Endothelial cell (in vitro differentiated cells): ENCODE measurements at places on chromosomes 12 and 14.

DNA sequence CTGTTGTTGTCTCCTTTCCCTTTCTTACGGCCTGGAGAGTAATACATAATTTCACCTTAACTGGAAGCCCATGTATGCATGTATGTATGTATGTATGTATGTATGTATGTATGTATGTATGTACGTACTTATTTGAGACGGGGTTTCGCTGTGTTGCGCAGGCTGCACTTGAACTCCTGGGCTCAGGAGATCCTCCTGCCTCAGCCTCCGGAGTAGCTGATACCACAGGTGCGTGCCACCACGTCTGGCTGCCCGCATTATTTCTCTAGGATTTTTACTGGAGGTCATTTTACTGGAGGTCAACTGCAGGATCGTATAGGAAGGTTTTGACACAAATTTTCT is 644 bp upstream of the OS9 start:
- no peak for DNase-seq

- DNase-seq: no peak
These were observed 54.8 kb downstream of the WNK1 start for GRCh38 chr12:807041-807735.

DNA sequence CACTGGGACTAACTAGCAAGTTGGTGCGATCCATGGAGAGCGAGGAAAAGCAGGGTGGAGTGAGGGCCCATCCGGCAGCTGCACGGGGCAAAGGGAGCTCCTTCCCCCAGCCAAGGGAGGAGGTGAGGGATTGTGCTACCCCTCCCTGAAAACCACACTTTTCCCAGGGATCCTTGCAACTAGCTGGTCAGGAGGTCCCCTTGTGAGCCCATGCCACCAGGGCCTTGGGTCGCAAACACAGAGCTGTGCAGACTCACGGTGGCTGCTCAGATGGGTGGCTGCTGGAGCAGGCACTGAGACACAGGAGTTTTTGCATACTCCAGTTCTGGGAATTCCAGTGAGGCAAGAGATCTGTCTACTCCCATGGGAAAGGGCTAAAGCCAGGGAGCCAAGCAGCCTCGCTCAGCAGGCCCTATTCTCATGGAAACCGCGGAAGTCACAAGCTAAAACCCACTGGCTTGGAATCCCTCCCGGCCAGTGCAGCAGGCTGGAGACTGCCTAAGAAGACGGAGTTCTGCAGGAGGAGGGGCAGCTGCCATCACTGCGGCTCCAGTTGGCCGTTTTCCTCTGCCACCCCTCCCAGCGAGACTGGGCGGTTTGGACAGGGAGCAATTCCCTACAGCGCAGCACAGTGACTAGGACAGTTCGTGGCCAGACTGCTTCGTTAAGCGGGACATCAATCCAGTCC is 10.9 kb upstream of the ZNF705A start:
- no peak for DNase-seq

- no peak for DNase-seq
These were observed at the start of gene TMEM132D for GRCh38 chr12:129903956-129904829. TSS of gene TMEM132D (minus strand) at chr12:129904025.

- DNase-seq: no peak
These were observed 2.3 kb downstream of the LRRC74A start for GRCh38 chr14:76828339-76829012.

GRCh38 chr14:32622742-32623141 is 293.6 kb downstream of the AKAP6 start:
- no peak for DNase-seq

DNA sequence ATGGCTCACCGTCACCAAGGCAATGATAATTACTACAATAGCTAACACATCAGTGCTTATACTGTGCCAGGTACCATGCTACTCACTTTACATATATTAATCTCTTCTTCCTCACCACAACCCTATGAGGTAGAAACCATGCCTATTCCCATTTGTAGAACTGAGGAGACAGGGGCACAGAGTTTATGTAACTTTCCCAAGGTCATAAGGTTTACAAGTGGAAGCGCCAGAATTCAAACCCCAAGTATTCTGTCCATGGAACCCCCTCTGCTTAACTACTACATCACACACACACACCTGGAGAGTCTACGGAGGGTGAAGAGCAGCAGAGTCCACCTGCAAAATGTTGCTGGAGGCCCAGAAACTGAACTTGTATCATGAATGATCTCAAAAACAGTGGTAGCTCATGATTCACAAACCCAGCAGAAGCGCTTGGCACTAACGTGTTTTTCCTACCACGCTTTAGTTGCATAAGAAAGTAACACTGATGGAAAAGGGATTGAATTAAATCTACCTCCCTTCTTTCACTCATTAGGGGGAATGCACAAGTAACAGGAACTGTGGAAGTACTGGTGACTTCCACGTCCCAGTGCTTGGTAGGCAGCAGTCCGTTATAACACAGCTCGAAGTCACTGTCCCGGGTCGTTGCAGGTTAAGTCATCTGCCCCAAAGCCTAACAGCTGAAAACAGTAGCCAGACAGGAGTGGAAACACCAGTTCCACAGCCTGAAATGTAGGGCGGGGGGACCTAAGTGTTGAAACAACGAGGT is 2.0 kb downstream of the ITPR2 start:
- DNase-seq: peak; percentile 13

DNA sequence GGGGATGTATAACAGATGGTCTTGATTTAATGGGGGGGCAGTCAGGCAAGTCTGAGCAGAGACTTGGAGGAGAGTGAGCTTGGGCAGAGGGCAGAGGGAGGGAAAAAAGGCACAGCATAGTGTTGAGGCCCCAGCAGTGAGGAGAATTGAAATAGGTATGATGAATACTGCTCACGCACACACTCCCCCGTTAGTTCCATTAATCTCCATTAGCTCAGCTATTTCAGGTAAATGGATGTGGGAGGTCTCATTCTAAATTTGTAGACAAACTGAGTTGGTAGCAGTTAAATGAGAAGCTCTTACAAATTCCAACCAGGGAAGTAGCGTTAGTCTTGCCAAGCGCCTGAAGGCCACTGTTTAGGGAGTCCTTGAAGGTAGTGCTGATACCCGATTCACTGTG is 66.7 kb upstream of the STON2 start:
- DNase-seq: no peak

GRCh38 chr14:85471744-85472143 is 58.2 kb upstream of the FLRT2 start:
- DNase-seq: no peak

DNA sequence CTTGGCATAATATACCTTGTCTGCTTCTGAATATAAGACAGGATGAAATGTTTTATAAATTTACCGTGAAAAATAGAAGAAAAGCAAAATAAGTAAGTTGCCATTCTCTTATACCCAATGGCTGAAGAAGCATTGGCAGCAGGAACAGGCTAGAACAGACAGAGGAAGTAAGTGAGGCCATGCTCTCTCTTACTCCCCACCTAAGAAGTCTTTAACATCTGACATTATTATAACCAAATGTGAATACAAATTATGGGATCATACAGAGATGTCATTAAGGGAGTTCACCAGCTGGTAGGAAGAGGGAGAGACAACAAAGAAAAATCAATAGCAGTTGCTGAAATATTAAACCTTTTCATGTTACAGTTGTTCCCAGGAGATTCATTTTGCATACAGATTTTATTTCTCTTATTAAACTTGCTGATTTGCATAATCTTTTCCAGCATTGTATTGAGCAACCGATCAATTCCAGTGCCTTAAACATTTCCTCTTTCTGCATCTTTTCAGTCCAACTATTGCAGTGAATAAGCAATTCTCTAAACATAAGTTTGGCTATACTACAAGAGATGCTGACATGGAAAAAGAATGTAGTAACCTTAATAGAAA is 270.6 kb downstream of the SLC6A15 start:
- no peak for DNase-seq

DNA sequence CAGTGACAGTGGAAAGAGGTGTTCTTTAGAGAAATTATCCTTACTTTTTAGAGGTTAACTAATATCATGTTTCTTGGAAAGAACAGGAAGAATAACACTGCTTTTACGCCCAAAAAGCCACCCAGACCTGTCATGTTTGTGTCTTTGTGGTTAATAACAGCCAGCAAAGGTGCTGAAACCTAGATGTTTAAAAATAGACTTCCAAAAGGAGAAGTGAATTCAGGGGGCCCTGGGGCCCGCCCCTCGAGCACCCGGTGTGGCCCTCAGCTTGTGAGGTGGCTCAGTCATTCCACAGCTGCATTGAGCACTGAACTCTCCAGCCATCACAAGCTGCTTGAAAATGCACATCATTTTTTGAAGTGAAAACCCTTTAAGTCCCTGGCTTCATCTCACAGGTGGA is 20.8 kb upstream of the AMN start:
- DNase-seq: no peak

- no peak for DNase-seq
These were observed 653.9 kb upstream of the TMEM132C start for GRCh38 chr12:127613056-127613455.

DNA sequence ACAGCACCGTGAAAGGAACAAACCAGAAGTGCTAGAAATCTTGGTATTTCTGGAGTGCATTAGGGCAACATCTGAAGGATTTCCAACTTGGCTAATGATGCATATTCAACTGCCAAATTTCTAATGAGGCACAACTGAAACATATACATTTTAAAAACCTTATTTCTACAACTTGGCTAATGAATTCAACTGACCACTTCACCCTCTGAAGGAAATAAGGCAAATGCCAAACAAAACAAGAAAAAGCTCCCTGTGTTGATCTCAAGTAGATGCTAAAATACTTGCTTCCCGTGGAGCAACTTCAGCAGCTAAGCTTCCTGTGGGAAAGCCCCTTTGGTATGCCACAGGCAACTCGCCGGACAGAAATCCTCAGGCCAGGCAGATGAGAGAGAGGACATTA is 167.1 kb downstream of the TTC7B start:
- DNase-seq: no peak

GRCh38 chr12:53287741-53288216 is 7.6 kb upstream of the PFDN5 start:
- DNase-seq: peak; percentile 79

DNA sequence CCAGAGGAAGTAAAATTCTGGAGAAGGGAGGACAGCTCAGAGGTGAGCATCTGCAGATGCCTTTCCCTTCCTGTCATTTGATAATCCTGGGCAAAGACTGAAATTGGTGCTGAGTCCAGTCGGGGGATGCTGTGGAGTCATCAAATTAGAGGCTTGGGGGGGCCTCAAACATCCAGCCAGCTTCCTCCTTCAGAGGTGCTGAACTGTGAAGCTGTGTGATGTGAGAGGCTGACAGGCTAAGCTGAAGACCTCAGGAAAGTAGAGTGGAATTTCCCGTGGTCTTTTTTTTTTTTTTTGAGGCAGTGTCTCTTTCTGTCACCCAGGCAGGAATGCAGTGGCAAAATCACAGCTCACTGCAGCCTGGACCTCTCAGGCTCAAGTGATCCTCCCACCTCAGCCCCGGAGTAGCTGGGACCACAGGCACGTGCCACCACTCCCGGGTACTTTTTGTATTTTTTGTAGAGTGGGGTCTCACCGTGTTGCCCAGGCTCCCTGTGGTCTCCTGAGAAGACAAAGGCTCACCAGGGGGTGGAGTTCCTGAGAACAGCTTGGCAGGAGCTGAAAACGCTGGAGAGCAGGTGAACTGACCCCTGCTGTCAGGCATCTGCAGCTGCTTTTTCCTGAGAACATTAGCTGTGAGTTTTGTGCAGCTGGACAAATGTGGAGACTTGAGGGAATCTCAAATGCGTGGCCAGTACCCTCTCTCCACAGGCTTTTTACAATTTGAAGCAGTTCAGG is 6.1 kb upstream of the TCL1B start:
- DNase-seq: no peak

DNA sequence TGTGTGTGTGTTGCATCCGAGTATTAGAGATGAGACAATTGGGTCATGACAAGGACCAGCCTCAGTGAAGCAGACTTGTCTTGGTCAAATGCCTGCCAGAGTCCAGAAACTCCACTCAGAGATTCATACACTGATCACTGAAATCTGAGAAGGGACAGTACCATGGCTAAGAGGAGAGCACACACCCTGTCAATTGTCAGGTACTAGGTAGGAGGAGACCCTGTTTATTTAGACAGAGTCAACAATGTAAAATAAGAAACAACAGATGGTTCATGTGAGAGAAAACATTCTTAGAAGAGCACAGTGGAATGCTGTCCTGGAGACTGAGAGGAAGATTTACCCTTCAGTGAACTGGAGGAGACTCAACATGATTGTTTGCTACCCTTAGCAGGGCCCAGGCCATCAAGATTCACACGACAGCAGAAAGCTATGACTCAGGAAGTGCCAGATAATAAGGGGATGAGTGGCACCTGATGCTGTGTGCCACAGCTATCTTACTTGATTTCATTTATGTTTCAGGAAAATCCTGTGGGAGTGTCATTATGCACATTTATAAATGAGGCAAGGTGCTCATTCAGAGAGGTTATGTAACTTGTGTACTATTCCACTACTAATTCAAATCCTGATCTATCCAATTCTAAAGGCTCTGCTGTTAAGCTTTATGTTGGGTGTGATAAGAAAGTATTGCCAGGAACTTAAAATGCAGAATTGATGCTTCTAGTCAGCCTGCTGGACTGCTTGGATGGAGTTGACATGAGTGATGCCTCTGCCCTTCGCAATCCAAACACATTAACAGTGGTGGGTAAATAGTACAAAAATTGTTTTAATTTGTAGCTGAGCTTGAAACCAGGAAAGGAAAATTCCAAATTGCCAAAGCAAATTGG is 136.6 kb upstream of the NEDD1 start:
- no peak for DNase-seq

DNA sequence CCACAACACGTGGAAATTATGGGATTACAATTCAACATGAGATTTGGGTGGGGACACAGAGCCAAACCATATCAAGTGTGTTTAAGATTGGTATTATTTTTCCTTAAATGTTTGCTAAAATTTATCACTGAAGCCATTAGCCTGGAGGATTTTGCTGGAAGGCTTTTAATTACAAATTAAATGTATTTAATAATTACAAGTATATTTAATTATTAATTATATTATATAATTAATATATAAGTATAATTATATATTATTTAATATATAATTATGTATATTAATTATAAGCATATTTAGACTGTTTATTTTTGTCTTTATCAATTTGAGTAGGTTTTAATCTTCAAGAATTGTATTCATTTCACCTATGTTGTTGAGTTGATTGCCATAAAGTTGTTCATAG is 427.4 kb upstream of the FLRT2 start:
- no peak for DNase-seq

DNA sequence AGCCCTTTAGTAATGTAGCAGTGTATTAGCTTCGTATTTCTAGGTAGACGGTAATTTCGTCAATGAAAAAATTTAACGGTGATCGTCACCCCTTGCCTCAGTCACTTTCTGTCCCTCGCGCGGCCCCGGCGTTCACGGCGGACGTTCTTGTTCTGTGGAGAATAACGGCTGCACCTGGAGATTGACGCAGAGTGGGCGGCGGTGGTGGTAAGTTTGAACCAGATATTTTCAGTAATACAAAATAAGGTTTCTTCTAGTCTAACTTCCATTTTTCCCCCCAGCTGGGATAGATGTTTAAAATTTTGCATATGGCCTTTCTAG is 341 bp downstream of the ZNF10 start:
- DNase-seq: no peak

DNA sequence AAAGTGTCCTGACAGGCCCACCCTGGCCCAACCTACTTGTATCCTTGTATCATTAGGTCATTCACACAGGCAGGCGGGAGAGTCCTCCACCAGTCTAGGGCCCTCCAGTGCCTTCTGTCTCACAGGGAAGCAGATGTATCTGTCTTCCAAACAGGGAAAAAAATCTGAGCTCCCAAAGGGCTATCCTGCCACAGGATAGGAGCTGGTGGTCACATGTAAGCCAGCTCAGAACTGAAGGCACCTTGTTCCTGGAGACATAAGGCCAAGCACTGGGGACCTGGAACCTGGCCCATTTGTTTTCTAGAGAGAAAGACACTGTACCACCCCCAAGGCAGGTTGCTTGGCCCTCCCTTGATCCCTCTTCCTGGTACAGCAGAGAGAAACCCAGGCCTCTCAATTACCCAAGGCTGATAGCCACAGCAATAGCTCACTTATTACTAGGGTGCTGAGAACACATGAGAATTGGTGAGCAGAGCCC is 19.4 kb upstream of the PLEKHH1 start:
- no peak for DNase-seq
